Mucosa of descending colon (tissue), 3 donors: ENCODE measurements at places on chromosomes 16 and 17.

- no peak for DNase-seq
These were observed 140.0 kb downstream of the IRF8 start for GRCh38 chr16:86038926-86039310.

GRCh38 chr17:63494300-63494928 is 17.6 kb downstream of the ACE start:
- DNase-seq, result peak; percentile 11

DNA sequence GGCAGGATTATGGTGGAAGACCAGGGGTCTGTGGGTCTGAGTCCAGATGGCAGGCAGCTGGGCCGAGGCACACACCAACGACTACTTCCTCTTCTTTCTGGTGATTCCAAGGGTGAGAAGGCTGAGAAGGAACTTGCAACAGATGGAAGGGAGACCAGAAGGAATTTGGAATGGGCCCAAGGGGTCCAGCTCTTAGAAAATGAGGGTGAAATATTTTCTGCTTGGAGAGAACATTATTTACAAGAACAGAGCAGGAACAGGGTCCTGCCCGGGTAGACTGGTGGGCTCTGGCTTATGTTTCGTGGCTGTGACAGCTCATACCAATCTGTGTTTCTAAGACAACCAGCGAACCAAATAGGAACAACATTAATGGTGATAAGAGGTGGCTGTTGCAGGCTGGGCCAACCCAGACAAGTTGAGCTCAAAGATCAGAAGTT is 36.6 kb downstream of the CCDC42 start:
- DNase-seq, result no peak

- DNase-seq, result no peak
These were observed 93.5 kb downstream of the NXN start for GRCh38 chr17:885971-886571.
